Naive thymus-derived CD8-positive, alpha-beta T cell (primary cell): ENCODE measurements at places on chromosomes 1 and 21. TPM values are rescaled to one million over a fixed set of nuclear protein-coding genes. Genes with fewer than 3 reads are reported as not detected.

RIPPLY3 gene
- not detected for polyA plus RNA-seq

SNAP47 gene
- 40.0 TPM for polyA plus RNA-seq

TUFT1 gene
- 1.7 TPM for polyA plus RNA-seq

GRCh38 chr21:36134803-36135390 is at the start of gene CBR3:
Gene CBR3 (plus strand): TSS chr21:36135079. CDS start chr21:36135193, 114 bp downstream.
- H3K4me1 ChIP-seq = peaks cover 27% of the 10 kb centered on the region
- no peaks in the 10 kb centered on the region for H3K27me3 ChIP-seq
- H3K36me3 ChIP-seq = peaks cover 2% of the 10 kb centered on the region
- peak within 1 kb of the TSS; percentile 87 for H3K27ac ChIP-seq
- peak within 1 kb of the TSS; percentile 93 for H3K4me3 ChIP-seq
- DNase-seq = no peak

- no peak overlapping the region for H3K4me3 ChIP-seq
- H3K36me3 ChIP-seq = no peaks in the 10 kb centered on the region
- H3K4me1 ChIP-seq = peaks cover 68% of the 10 kb centered on the region
Measured at GRCh38 chr1:41655632-41656031, 171.1 kb upstream of the EDN2 start.

AUNIP gene
- polyA plus RNA-seq = not detected

DNA sequence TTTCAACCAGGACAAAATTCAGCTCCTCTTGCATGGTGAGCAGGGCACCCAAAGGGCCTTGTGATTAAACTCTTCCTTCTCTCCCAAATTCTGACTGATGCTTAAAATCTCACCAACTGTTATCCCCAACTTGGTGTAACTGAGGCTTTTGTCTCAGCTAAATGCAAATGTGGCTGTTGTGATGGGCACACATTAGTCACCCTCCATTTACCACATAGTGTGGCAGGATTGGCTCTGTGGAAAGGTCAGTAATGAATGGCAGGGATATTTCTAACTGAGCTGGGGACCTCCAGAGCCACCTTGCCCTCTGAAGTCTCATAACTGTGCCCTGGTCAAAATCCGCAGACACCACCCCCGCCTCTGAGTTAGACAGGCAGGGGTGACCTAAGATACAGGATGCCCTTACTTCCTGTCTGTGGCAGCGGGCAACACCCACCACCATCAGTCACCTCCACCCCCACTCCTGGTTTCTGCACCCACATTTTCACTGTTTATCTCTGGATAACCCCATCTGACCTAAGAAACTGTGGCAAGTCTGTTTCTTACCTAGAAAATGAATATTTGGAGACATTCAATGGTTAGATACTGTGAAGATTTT is 25.4 kb upstream of the RGS16 start:
- H3K4me3 ChIP-seq = no peak overlapping the region
- H3K27ac ChIP-seq = no peak overlapping the region
- no peaks in the 10 kb centered on the region for H3K36me3 ChIP-seq
- peak; percentile 56 for DNase-seq
- peaks cover 24% of the 10 kb centered on the region for H3K4me1 ChIP-seq
- peaks cover 15% of the 10 kb centered on the region for H3K27me3 ChIP-seq

DNA sequence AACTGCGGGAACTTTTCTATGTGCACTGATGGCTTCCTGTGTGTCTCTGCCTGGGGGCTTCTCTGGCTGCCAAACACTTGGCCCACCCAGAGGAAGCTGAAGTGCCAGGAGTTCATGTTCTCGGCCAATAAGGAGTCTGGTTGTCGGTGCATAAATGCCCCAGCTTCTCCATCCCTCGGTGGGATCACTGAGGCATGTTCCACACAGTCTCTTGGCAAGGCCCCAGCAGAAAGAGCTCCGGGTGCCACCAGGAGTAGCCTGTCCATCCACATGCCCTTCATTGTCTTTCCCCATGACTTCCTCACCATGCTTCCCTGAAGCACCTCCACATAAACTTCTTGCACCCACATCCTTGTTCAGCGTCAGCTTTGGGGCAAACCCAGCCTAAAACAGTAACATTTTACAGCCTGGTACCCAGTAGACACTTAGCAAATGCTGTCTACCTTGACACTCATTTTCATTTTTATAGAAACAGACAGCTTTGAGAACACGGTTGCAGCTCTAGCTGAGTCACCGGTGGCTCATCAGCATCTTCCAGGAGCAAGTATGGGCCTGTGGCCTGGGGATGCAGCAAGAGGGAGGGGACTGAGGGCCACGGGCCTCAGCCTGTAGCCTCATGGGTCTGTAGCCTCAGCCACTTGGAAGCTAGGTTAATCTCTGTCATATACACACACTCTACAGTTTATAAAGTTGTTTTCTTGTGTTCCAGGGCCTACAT is 14.8 kb upstream of the CDCP2 start:
- H3K4me1 ChIP-seq = peaks cover 7% of the 10 kb centered on the region
- no peak for DNase-seq

ADAMTS1 gene
- 0.45 TPM for polyA plus RNA-seq

GRCh38 chr1:163063143-163063542 is 6.0 kb upstream of the RGS4 start:
- H3K4me3 ChIP-seq = no peak overlapping the region
- no peak for DNase-seq
- H3K4me1 ChIP-seq = no peaks in the 10 kb centered on the region

GRCh38 chr1:83769594-83770318 is 229.2 kb downstream of the TTLL7 start:
- peaks cover 5% of the 10 kb centered on the region for H3K4me1 ChIP-seq
- no peak overlapping the region for H3K27ac ChIP-seq
- no peaks in the 10 kb centered on the region for H3K36me3 ChIP-seq
- H3K27me3 ChIP-seq = no peaks in the 10 kb centered on the region
- no peak for DNase-seq
- no peak overlapping the region for H3K4me3 ChIP-seq

UTS2 gene
- polyA plus RNA-seq = not detected
